HCEC 1CT (cell line): ENCODE measurements at places on chromosomes 2 and 18.

- DNase-seq = no peak
These were observed 475.8 kb downstream of the STK39 start for GRCh38 chr2:167771628-167772027.

- no peak for DNase-seq
These were observed 202.9 kb downstream of the ARL4C start for GRCh38 chr2:234293973-234294372.

- DNase-seq = peak; percentile 85
These were observed 243.0 kb downstream of the ZNF407 start for GRCh38 chr18:74840492-74841167.

- DNase-seq = no peak
These were observed 36.1 kb downstream of the OSBPL6 start for GRCh38 chr2:178230396-178230795.

DNA sequence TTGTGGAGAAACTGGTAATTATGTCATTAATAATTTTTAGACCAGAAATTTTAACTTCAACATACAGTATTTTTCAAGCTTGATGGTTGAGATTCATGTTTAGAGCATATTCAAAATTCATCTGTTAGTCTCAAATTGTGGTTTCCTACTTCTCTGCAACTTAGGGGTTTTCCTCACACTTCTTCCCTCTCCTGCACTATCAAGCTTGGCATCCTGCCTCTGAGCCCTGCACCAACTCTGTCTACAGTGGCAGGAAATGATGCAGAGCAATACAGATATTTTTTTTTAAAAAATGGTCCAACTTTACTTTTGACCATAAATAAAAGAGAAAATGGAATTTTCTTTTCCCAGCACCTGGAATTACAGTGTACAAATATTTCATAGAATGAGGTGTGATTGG, 247.3 kb downstream of the NUP35 start:
- no peak for DNase-seq

- DNase-seq = no peak
These were observed 79.0 kb upstream of the CDH19 start for GRCh38 chr18:66682855-66683322.

DNA sequence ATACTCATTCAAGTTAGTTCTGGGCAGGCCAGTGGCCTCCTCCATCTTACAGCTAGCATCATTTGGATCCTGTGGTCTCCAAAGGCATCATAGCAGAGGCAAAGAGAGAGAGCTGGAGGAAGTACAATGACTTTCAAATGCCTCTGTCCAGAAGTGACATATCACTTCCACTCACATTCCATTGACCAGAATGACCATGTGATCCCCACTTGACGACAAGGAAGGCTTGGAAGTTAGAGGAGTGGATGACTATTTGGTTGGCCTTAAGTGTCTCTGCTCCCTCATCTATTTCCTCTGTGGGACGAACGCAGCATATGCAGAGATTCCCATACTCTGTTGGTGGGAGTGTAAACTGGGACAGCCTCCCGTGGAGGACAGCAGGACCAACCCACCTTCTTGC, 27.8 kb upstream of the MLPH start:
- no peak for DNase-seq

DNA sequence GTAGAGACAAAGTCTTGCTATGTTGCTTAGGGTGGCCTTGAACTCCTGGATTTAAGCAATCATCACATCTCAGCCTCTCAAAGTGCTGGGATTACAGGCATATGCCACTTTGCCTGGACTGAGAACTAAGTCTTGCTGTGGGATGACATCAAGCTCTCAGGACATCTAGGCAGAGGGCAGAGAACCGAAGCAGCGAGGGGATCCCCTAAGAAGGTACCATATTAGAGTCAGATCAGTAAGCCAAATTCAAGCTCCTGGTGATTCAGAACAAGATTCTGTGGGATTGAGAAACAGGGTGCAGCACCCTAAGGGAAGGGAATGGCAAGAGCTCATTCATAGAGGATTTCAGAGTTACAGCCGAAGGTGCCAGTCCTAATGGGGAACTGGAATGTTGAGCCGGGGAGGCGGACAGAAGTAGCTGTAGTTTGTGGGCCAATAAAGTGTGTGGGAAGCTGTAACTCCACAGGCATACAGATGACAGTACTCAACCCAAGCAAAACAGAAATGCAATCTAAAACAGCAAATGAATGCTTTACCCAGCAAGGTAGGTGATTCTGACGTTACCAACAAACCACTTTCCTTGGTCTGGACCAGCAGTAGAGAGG, 30.9 kb downstream of the EPHA4 start:
- no peak for DNase-seq

- DNase-seq = no peak
These were observed 293.3 kb upstream of the TFPI start for GRCh38 chr2:187847245-187848208.

- DNase-seq = no peak
These were observed 371.6 kb upstream of the SLC8A1 start for GRCh38 chr2:40823478-40823877.

DNA sequence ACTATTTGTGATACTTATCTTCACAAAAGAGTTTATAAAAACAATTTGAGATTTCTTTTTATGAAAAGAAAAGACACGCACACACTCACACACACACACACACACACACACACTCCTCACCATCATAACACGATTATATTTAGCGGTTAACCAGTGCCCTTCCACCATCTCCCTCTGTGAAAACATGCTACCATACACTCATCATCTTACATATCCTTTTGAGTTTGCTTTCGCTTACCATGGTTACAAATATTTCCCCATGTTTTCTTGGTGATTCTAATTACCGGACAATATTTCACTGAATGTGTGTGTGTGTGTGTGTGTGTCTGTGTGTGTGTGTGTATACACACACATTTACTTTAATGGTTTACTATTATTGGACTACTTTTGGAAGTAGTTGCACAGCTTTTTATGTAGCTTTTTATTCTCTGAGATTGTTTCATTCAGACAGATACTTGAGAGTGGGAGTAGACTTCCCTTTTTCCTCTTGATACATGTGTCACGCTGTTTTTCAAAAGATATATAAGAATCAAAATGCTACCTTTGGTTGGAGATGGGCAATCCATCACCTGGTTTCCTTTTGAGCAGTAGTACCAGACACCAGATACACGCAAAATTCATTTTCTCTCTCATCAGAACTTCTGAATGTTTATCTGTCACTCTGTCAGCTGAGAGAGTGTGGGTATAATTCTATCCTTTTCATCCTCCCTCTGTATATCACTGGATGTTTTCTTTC, 138.1 kb downstream of the SETBP1 start:
- no peak for DNase-seq
